ENCODE measurements at places on chromosomes 6 and 20. TPM values are rescaled to one million over a fixed set of nuclear protein-coding genes. Genes with fewer than 3 reads are reported as not detected.

The SLC26A8 gene
- total RNA-seq = not detected

The PMEPA1 gene
- 8.0 TPM for total RNA-seq

The RAB22A gene
- total RNA-seq = 17.6 TPM

The TBXT gene
- not detected for total RNA-seq

The TFAP2C gene
- 10.0 TPM for total RNA-seq

The PTPRA gene
- total RNA-seq = 63.0 TPM

The UBR2 gene
- 37.1 TPM for total RNA-seq

The KIF25 gene
- total RNA-seq = not detected

The PAK5 gene
- total RNA-seq = not detected

The UBD gene
- total RNA-seq = 48.2 TPM

The ANGPT4 gene
- not detected for total RNA-seq

The EPB41L2 gene
- total RNA-seq = 24.8 TPM

The IL17A gene
- not detected for total RNA-seq

The ASIP gene
- total RNA-seq = not detected

The TNXB gene
- total RNA-seq = 0.15 TPM

The HUS1B gene
- total RNA-seq = 1.1 TPM

The TINAG gene
- not detected for total RNA-seq

The RFX6 gene
- total RNA-seq = not detected

The NOP56 gene
- total RNA-seq = 168 TPM

The KCNK5 gene
- not detected for total RNA-seq

The TCP1 gene
- total RNA-seq = 239 TPM

The CRISP3 gene
- not detected for total RNA-seq

The MDFI gene
- total RNA-seq = 0.67 TPM

The PSORS1C1 gene
- under 0.01 TPM for total RNA-seq

The CCN6 gene
- total RNA-seq = not detected

The LGSN gene
- total RNA-seq = not detected

The KCNB1 gene
- not detected for total RNA-seq

The MCHR2 gene
- total RNA-seq = not detected

The GRM1 gene
- 1.0 TPM for total RNA-seq
